ENCODE measurements at places on chromosomes 12 and 14. TPM values are rescaled to one million over a fixed set of nuclear protein-coding genes. Genes with fewer than 3 reads are reported as not detected.

DNA sequence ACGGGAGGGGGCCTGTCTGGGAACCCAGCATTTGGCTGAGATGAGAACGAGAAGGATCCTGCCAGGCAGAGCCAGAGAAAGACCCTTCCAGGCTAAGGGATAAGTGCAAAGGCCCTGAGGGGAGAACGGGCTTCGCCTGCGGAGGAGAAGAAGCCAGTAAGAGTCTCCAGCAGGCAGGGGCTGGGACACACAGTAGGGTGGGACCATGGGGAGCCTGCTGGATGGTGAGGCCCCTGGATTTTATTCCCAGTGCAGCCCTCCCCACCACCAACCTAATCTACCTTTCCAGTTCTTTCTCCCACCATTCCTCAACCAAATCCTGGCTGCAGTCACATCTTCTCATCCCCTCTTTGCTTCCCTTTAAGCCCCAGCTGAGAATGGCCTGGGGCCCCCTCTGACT, 12.6 kb downstream of the RAPGEF3 start:
- DNase-seq, result no peak

DNA sequence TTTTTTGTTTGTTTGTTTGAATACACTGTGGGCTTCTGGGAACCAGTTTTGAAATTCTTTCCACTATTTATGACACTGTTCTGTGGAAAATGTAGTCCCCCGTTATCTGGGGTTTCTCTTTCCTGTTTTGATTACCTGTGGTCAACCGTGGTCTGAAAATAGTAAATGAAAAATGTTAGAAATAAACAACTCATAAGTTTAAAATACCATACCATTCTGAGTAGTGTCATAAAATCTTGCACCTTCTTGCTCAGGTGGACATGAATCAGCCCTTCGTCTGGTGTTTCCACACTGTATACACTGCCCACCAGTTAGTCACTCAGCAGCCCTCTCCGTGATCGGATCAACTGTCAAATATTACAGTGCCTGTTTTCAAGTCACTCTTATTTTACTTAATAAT, 5.1 kb upstream of the PAPOLA start:
- no peak for DNase-seq

GRCh38 chr12:39443929-39444209, 949 bp upstream of the KIF21A start:
- DNase-seq, result no peak

GRCh38 chr12:96445691-96446583, 43.4 kb upstream of the CFAP54 start:
- peak; percentile 51 for DNase-seq

GRCh38 chr14:77579780-77580179, 36.7 kb downstream of the SPTLC2 start:
- no peak for DNase-seq

The TSPAN9 gene
- total RNA-seq, result 23.0 TPM

The CD69 gene
- 0.25 TPM for total RNA-seq

Measured in SJSA1 (cell line).